Bone marrow (tissue), 2 donors: ENCODE measurements at places on chromosomes 1 and 21.

DNA sequence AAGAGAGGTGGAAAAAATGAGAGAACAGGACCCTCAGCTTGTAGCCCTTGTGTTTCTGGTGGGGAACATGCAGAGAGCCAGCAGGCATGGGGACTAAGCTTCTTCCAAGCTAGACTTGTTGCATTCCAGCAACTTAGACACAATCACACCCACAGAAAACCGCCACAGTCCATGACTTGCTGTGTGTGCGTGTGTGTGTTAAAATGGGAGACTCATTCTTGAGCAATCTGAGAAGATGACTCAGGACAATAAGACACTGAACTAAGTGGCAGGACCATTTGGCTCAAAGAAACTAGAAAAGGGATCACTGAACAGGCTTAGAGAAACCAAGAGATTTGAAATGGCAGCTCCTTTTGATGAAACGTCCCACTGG lies 78.0 kb downstream of the HLX start:
- DNase-seq = no peak

- DNase-seq = no peak
Measured at GRCh38 chr1:227941509-227942020, 6.2 kb downstream of the WNT9A start.

- no peak for DNase-seq
Measured at GRCh38 chr1:175673371-175674150, 69.8 kb downstream of the TNR start.

GRCh38 chr1:34771573-34772371 lies 9.2 kb upstream of the GJB3 start:
- no peak for DNase-seq

DNA sequence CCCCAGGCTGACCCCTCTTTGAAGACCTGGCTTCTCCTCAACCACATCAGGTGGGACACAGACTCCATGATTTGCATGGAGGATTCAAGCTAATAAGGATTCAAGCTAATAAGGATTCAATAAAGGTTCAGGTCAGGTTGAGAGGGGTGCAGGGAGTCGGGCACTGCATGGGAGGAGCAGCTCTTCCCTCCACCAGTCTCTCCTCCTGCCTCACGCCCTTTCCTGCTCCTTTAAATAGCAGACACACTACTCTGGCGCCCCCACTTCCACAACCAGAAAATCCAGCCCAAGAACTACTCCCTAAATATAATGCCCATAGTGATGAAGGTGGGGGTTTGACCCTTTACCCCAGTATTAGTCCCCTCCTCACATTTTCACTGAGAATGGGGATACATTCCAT lies 7.1 kb downstream of the MEX3A start:
- DNase-seq = no peak

DNA sequence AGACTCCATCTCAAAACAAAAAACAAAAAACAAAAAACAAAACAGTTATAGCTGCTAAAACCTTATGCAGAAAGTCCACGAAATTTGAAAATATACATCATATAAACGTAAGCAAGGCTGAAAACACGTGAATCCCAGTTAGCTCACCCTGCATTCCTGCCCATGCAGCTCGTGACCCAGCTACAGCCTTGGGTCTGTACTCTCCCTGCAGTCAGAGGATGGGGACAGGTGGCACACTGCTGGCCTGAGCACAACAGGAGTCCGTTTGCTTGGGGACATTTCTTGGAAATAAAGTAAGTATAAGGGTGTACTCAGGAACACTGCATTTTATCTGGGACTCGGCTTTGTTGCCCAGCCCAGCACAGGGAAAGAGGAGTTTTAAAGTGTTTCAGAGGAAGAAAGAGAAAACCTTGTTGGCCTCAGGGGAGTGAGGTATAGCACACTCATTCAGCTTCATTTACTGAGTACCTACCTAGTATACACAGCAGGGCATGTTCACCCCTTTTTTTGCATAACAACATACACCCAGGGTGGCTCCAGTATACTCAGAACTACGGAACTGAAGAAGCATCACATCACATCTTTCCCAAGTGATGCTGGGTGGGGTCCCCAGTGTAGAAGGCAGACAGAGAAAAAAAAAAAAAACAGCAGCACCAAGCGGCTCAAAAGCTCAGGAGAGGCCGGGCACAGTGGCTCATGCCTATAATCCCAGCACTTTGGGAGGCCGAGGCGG lies 44.1 kb downstream of the CAPZB start:
- DNase-seq = no peak

GRCh38 chr1:197807216-197807615 lies 31.9 kb upstream of the DENND1B start:
- DNase-seq = no peak

DNA sequence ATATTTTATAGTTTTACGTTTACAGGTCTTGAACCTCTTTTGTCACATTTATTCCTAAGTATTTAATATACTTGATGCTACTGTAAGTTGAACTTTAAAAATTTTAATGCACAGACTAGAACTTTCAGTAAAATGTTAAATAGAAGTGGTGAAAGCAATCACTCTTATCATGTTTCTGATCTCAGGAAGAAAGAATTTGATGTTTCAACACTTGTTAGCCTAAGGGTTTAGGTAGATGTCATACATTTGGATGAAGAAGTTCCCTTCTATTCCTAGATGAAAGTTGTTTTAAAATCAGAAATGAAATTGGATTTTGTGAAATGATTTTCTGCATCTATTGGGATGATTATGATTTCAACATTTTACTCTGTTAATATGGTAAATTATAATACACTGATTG lies 63.6 kb upstream of the TTLL7 start:
- no peak for DNase-seq

- peak; percentile 35 for DNase-seq
Measured at GRCh38 chr1:200409203-200409760, 554 bp downstream of the ZNF281 start.

DNA sequence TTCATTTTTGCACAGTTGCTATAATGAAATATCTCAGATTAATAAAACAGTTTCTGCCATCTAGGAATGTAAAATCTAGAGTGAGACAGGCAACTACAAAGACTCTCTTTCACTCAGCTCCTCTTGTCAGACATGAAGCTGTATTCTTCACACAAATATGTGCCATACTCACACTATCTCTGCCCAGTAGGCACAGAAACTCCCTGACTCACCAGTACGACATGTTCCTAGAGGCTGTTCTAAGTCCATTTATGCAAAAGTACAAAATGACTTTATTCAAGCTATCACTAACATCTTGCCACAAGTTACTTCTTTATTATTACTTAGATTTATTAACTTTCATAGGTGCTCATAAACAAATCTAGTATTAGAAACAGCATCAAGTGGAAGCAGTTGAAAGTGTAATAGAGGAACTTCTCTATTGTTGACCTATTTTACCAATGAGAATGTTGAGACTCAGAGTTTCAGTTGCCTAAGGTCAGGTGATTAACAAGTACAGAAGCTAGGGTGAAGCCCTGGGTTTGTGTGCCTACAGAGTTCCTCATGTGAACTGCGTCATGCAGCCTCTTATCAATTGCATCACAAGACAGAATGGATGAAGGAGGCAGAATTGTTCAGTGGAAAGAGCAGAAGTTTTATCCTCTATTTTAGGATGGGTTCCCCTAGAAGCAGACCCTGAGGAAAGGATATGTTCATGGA lies 98.9 kb downstream of the RGS2 start:
- DNase-seq = no peak

DNA sequence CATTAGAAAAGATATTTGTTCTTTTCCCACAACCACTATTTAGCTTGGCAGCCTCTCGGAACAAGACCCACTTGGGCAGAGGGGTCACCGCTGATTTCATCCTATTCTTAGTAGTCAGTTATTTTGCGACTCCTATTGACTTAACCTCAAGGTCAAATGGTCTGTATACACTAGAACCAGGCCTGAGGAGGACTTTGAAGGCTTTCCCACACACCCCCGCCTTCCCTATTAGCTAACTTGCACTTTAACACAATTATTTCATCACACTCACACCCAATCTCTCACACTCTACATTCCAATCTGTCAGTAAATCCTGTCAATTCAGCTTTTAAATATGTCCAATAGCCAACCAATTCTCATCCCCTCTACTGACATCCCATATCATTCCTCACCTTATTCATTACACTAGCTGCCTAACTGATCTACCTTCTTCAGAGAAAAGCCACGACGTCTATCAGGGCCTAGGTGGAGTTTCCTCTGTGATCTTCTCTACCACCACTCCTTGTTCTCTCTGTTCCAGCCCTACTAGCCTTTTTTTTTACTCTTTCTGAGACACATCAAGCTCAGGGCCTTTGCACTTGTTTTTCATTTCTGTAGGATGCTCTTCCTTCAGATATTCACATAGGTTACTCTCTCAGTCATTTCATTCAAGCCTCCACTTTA lies 1.0 kb upstream of the NIBAN1 start:
- no peak for DNase-seq

- no peak for DNase-seq
Measured at GRCh38 chr21:28215214-28215954, 777.3 kb downstream of the LTN1 start.

- no peak for DNase-seq
Measured at GRCh38 chr1:15959827-15960446, 16.0 kb downstream of the ZBTB17 start.

- DNase-seq = no peak
Measured at GRCh38 chr1:103387898-103388297, 137.6 kb upstream of the RNPC3 start.

- DNase-seq = no peak
Measured at GRCh38 chr1:66497910-66498309, 36.0 kb upstream of the SGIP1 start.

DNA sequence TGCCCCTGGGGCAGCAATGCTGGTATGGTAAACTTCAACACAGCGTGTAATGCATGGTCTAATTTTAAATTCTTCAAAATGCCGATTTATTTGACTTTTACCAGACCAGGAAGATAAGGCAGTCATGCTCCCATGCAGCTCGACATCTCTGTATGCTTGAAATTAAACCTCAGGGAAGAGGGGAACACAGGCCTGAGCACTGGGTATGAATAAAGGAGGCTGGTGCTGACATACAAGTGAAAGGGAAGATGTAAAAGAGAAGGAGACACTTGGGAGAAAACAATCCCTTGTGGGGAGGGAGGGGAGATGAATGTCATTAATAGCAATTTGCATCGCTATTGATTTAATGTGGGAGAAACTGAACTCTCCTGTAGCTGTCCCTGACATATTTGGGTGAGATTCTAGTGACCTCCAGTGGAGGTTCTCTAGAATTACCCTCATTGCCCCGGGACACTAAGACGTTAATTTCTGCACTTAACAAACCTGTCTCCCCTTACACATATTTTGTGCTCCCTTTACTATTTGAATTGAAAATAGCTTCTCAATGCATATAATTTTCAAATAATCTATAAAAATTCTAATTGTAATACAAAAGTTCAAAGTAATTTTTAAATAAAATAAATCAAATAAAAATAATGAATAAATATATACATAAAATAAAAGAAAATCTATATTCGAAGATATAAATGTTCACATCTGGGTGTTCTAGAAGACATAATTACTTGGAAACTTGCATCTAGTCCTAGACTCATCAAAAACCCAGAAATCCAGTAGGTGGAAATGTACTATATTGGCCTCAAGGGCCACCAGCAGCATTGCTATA lies 283.1 kb downstream of the LMX1A start:
- no peak for DNase-seq

GRCh38 chr1:223374064-223374610 lies 10.2 kb upstream of the SUSD4 start:
- DNase-seq = no peak

DNA sequence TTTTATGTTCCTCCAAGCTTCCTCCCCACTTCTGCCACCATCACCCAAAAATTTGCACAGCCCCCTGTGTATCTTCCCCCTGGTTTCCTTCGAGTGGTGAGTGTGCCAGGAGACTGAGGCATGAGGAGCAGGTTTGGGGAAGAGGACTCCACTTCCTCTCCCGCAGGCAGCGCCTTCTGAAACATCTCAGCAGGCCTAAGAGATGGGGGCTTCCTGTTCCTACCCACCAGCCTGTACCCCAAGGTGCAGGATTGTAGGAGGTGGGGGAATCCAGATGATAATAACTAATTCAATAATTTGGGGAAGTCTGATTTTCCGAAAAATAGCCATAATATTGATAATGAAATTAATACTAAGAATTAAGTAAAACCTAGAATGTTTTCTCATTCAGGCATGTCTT lies 62.4 kb downstream of the RHBG start:
- no peak for DNase-seq

DNA sequence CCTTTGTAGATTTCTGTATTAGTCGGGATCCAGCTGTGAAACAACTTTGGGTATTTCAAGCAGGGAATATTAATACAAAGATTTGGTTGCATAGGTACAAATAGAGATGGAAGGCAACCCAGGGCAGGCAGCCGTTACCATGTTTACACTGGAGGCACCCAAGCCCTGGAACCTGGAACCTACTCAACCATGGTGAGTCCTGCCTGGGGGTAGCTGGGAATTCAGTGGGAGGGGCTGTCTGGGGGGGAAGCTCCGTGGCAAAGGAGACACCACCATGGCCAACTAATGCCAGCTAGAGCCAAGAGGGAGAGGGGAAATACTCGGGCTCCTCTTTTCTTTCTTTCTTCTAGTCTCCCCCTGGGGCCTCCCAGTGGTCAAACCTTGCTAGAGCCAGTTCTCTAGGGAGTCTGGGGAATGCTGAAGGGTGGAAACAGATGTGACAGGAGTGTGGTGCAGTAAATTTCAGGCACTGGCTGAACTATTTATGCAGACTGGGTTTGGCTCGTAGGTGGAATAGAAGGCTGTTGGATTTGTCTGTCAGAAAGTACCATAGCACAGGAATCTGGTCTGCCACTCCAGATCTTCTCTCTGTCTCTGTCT lies 91.9 kb upstream of the CACNA1E start:
- DNase-seq = no peak

GRCh38 chr1:182909578-182909977 lies 43.4 kb downstream of the SHCBP1L start:
- no peak for DNase-seq

- no peak for DNase-seq
Measured at GRCh38 chr1:241356187-241356518, 852 bp downstream of the RGS7 start.

GRCh38 chr1:160548960-160549664 lies 26.1 kb upstream of the SLAMF6 start:
- DNase-seq = no peak

- DNase-seq = peak; percentile 43
Measured at GRCh38 chr1:203504400-203505250, 10.7 kb downstream of the OPTC start.

GRCh38 chr1:17640975-17641374 lies 101.5 kb downstream of the ARHGEF10L start:
- no peak for DNase-seq

- no peak for DNase-seq
Measured at GRCh38 chr1:2121101-2121691, 71.0 kb downstream of the PRKCZ start.

- no peak for DNase-seq
Measured at GRCh38 chr1:241917487-241917886, 40.1 kb upstream of the BECN2 start.

DNA sequence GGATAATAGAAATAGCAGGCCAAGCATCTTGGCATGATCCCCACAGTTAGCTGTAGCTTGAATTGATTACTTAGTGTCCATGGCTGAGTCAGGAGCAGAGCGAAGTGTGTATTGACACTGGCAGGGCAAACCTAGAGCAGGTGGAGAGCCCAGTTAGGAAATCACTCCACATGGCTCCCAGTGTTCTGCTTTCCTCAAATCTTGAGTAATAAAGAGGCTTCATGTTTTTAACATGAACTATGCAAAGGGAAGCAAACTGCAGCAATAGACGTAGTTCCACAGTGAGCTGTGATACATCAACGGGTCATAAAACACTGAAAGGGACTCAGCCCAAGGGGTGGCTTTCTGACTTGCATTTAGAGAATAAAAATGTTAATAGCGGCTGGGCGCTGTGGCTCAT lies 28.9 kb downstream of the RHEX start:
- DNase-seq = no peak

- no peak for DNase-seq
Measured at GRCh38 chr1:17837233-17838030, 82.3 kb downstream of the ACTL8 start.
